ENCODE measurements at places on chromosomes 12 and 14. TPM values are rescaled to one million over a fixed set of nuclear protein-coding genes. Genes with fewer than 3 reads are reported as not detected.

- no peak for DNase-seq
Observed at GRCh38 chr12:111121840-111122239, 201.5 kb upstream of the MYL2 start.

DNA sequence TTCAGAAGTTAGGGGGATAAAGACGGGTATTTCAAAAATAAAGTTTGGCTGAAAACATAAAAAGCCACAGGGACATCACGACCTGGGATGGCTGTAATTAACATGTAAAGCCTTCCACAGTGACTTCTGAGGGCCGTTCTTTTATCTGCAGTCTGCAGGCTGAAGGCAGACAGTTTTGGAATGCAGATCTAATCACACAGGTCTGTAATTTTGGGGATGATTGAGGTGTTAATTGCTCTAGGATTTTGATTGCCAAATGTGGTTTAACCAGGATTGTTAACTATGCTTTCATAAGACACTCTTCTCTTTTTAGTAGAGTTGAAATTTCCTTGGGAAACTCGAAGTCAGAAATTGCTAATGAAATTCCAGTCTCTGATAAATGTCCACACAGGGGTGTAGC is 355.5 kb downstream of the ATP23 start:
- no peak for DNase-seq

GRCh38 chr14:40762685-40763084 is 844.0 kb upstream of the LRFN5 start:
- DNase-seq = no peak

GRCh38 chr12:101455685-101456084 is 19.5 kb upstream of the SPIC start:
- no peak for DNase-seq

SERPINA3 gene
- not detected for total RNA-seq

KRT73 gene
- not detected for total RNA-seq

Data from activated B cell treated with CpG ODN at 0.5 μM for 24 hours (primary cell).